ENCODE measurements at places on chromosomes 2 and 18. TPM values are rescaled to one million over a fixed set of nuclear protein-coding genes. Genes with fewer than 3 reads are reported as not detected.

Gene SH3BP4
- total RNA-seq = 0.12 TPM

Gene TOGARAM2
- 23.9 TPM for total RNA-seq

Gene TUBB6
- total RNA-seq = 14.7 TPM

Gene GPR45
- not detected for total RNA-seq

Gene ABCG5
- not detected for total RNA-seq

Gene PIEZO2
- total RNA-seq = not detected

Gene CKAP2L
- 68.8 TPM for total RNA-seq

Gene PLGLB2
- total RNA-seq = 0.85 TPM

Gene SELENOI
- total RNA-seq = 38.4 TPM

Gene ZNF407
- 16.6 TPM for total RNA-seq

Gene REG1B
- not detected for total RNA-seq

Gene KLHL41
- not detected for total RNA-seq

Gene STRADB
- 17.0 TPM for total RNA-seq

Gene IGFBP5
- total RNA-seq = 0.02 TPM

Gene TBR1
- total RNA-seq = 0.05 TPM

Gene GPR17
- not detected for total RNA-seq

Gene DCDC2C
- not detected for total RNA-seq

Gene LINC00305
- not detected for total RNA-seq

Gene CCDC141
- total RNA-seq = 8.8 TPM
